ENCODE measurements at places on chromosomes 3 and 15. TPM values are rescaled to one million over a fixed set of nuclear protein-coding genes. Genes with fewer than 3 reads are reported as not detected.

CILP gene
- polyA plus RNA-seq = 72.2 TPM

GRCh38 chr3:122066331-122067213 is 11.4 kb downstream of the CD86 start:
- DNase-seq = no peak

GRCh38 chr15:69126054-69126469 is 34.4 kb upstream of the GLCE start:
- DNase-seq = no peak

GRCh38 chr3:150582620-150583019 is 20.5 kb upstream of the SELENOT start:
- DNase-seq = no peak

DNA sequence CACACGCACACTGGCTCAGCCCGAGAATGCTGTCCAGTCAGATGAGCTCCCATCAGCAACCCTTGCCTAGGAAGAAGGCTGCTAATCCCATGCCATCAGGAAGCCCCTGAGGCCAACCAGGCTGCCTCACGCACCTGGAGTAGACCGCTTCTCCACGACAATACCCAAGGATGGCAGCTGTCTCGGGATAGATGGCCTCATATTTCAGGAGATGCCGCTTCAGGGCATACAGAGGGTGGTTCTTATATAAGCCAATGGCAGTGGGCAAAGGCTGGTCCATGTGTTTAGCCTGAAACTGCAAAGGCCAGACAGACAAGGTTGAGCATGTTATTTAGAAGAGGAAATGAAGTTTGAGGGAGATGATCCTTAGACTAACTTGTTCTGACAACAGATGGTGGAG is 22.2 kb downstream of the XPC start:
- DNase-seq = no peak

GRCh38 chr15:64619880-64620839 is 155.2 kb downstream of the RBPMS2 start:
- no peak for DNase-seq

DNA sequence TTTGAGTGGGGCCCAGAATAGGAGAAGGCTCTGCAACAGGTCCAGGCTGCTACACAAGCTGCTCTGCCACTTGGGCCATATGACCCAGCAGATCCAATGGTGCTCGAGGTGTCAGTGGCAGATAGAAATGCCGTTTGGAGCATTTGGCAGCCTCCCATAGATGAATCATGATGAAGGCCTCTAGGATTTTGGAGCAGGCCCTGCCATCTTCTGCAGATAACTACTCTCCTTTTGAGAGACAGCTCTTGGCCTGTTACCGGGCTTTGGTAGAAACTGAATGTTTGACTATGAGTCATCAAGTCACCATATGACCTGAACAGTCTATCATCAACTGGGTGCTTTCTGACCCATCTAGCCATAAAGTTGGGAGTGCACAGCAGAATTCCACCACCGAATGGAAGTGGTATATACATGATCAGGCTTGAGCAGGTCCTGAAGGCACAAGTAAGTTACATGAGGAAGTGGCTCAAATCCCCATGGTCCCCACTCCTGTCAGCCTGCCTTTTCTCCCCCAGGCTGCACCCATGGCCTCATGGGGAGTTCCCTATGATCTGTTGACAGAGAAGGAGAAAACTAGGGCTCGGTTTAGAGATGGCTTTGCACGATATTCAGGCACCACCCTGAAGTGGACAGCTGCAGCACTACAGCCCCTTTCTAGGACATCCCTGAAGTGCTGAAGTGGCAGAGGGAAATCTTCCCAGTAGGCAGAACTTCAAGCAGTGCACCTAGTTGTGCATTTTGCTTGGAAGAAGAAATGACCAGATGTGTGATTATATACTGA is 971.4 kb downstream of the MCTP2 start:
- DNase-seq = no peak

- DNase-seq = peak; percentile 89
These were observed at the start of gene NPTN for GRCh38 chr15:73633111-73633990. Gene NPTN (minus strand): TSS chr15:73633389. CDS start chr15:73633215, 174 bp downstream.

Data from urinary bladder (tissue), 4 donors.